Activated naive CD4-positive, alpha-beta T cell treated with anti-CD3 and anti-CD28 coated beads, Interleukin-2, amount 10 ng/mL, durations not matched to agents 7 days and 5 days (primary cell): ENCODE measurements at places on chromosomes 12 and 14.
A peak's percentile ranks its signal among the peaks of the same experiment; 100 is the strongest.

DNA sequence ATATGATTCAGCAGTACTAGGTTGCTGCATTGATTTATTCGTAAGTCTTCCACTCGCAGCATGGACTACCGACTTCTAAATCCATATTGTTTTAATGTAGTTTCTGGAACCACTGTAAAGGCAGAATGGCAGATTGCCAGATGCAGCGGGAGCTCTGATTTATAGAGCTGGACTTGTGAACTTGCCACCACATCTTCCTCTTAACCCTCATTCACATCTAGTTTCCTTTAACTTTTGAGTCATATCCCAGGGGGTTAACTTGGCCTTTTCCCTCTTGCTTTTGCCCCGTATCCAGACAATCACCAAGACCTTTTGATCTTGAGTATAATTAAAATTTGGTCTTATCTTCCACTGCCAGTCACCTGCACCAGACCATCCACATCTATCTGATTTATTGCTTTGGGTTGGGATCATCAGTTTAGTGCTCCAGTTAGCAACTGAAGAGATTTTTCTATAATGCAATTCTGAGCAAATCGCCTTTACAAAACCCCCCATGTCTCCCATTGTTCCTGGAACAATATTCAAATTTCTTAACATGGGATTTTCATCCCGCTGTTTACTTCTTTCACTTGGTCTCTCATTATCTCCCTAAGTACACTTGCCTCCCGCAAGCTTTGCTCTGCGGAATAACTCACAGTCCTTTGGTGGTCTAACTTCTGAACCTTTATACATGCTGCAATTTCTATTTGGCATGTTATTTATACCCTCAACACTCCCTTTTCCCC lies 130.5 kb downstream of the ACSS3 start:
- no peak for DNase-seq

GRCh38 chr12:67459173-67459572 lies 189.4 kb upstream of the DYRK2 start:
- no peak for DNase-seq

GRCh38 chr14:88993946-88994345 lies 169.5 kb downstream of the TTC8 start:
- no peak for DNase-seq

GRCh38 chr14:99910337-99911309 lies 117.4 kb downstream of the EML1 start:
- DNase-seq: no peak

DNA sequence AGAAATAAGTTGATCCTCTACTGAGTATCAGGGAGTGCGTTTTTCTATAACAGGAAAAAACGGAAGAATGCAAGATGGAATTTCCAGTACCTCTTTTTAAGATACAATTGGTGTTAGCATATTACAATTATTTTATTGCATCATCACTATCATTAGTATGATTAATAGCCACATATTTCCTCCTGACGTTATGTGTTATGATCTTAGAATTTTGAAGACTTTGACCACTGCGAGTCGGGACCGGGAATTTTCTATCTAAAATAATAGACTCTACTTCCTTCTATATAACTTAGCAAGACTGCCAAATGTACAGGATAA lies 679 bp upstream of the SAV1 start:
- DNase-seq: no peak

DNA sequence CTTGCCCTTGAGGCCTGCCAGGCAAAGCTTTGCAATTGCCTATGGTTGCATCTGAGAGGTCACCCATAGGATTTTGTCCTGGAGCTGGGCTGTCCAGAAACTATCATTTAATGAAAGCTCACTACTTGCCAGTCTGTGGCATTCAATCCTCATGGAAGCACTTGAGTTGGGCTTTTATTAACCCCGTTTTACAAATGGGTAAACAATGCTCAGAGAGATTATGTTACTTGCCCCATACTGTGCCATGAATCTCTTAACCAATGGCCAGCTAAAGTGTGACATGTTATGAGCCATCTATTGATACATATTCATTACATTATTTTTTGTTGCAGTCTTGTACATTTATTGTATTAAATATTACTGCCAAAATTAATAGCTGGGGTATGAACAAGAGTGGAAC lies 35.9 kb downstream of the PDZRN4 start:
- DNase-seq: no peak

GRCh38 chr12:82721726-82722125 lies 35.0 kb downstream of the TMTC2 start:
- no peak for DNase-seq

- DNase-seq: no peak
These were observed 161.9 kb downstream of the ANO6 start for GRCh38 chr12:45377815-45378214.

DNA sequence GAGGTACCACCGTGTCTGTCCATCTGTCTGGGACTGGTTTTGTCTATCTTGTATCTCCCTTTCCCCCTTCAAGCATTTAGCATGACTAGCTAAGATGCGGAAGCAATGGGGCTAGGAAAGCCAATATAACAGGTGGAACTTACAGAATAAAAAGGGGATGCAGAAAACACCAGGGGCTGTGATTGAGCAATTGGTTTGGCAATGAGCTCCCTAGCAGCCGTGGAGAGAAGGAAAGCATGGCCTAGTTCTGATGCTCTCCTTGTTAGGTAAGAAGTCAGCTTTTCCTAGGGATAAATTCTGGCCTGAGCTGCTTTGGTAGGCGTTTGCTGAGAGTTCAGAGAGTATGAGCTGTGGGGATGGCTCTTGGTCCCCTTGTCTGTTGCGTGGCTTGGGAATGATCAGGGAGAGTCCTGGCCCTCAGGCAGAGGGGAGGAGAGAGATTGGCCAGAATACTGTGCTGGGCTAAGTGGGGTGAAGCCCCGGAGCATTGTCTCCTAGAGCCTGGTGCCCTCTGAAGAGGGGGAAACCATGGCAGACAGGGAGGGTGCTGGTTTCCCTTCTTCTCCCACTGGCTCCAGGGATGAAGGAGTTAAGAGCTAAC lies 7.1 kb downstream of the SETD1B start:
- no peak for DNase-seq

DNA sequence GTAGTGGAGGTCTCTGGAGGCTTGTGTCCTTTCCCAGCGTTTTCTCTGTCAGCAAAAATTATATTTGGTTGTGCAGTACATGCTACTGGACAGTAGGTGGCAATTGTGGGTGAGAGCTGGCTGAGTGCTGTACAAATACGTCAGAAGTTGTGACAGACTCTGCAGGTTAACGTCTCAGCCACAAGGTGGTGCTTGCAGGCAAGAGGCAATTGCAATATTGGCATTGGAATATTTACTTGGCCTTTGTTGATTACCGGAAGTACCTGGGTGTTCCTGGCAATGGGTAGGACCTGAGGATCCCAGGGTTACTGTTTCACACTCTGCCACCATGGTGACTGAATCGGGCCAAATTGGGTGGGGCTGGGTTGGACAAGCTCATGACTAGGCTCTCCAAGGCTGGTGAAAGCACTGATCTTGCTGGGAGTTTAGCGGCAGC lies 333.9 kb upstream of the LMO3 start:
- peak; percentile 19 for DNase-seq

DNA sequence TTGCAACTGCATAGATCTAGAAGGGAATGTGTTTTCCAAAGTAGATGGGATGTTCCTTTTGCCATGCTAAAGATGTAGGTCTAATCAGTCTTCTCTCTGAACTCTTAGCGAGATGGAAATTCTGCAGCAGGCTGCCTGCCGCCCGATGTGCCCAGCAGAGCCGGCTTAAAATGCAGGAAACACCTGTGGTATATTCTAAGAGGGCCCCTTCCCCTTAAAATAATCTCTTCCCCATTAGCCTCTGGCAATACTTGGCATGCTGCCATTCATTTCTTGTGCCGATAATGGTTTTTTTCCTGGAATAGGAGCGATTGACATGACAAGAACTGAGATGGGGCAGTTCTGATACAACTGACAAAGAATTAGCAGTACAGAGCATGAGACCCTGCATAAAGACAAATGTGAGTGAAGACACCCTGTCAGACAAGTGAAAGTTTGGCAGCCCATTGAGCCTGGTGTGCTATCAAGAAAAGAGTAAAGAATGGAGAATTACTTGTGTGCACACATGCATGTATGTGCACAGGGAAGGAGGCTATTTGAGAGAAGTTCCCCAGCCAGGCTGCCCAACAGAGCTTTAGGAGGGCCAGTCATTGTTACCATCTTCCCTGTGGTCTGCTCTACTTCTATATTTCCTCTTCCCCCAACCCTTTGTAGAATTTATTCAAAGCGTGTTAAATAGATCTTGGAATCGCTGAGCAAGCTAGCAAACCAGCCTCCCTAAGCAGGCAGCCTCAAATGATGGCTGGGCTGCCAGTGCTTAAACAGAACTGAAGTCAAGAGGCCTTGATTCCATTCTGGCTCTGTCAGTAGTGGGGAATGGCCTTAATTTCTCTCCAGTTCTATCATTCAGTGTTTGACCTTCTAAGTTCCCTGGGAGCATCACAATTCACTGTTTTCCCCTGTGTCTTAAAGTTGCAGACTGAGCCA lies 29.6 kb upstream of the NTF3 start:
- no peak for DNase-seq

- no peak for DNase-seq
These were observed 293.2 kb downstream of the DPF3 start for GRCh38 chr14:72600551-72601330.

- DNase-seq: no peak
These were observed 49.7 kb downstream of the KIF21A start for GRCh38 chr12:39393179-39393578.

DNA sequence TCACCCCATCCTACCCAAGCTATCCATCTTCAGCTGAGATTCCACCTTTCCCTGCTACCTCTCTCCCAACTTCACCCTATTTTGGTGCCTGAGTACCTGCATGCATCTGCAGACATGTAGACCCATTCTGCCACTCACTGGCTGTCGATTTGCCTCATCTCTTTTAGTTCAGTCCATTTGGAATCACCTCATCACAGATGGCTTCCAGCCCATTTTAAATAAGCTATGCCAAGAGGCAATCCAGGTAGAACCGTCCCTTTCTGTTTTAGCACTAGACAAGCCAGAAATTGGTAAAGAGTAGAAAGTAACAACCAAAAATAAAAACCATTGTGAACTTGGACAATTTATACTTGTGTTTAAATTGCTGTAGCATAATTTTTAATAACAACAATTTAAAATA lies 11.3 kb downstream of the SLC35F4 start:
- DNase-seq: no peak

DNA sequence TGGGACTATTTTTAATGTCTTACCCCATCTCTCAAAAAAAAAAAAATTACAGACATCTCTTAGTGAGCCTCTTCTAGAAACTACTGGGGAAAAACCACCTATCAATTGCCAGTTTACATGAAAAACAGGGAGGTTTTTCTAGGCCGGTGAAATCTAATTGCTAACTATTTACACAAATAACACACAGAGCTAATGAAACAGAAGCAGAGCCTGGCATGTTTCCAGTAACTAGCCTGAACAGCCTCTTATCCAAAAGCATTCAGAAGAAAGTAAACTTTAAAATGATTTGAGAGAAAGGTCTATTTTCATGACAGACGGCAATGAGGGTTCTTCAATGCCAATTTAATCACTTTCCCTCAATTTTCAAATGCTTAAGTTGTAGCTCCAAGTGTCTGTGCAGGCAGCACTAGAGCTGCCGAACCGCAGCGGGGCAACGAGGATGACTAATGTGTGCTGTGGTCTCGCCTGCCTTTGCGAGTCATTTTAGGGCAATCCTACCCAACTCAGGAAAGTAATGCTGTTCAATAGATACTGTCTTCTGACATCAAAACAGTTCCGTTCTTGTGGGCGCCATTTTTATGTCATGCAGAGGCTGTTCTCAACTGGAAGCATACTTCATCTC lies 84.6 kb downstream of the SETD3 start:
- no peak for DNase-seq

- DNase-seq: no peak
These were observed 185.8 kb downstream of the EGLN3 start for GRCh38 chr14:33764876-33765650.

DNA sequence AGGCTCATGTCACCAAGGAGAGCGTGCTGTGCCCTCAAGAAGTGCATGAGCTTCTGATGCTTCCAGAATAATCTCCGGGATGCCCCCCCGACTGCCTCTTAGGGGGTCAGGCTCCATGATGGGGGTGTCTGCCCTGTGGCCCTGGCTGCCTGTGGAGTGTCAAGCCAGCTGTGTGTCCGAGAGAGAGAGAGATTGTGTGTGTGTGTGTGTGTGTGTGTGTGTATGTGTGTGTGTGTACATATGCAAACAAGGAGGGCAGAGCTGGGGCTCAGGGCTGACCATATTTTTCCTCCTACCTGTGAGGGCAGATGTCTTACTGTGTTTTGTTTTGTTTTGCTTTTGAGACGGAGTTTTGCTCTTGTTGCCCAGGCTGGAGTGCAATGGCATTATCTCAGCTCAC lies 5.6 kb upstream of the ALDH2 start:
- DNase-seq: no peak

GRCh38 chr14:34180869-34181268 lies 230.0 kb upstream of the EGLN3 start:
- DNase-seq: no peak

- no peak for DNase-seq
These were observed 153.0 kb upstream of the DIO3 start for GRCh38 chr14:101408077-101408831.

- DNase-seq: peak; percentile 78
These were observed 13.7 kb downstream of the P2RX4 start for GRCh38 chr12:121223292-121224285.

- DNase-seq: peak; percentile 97
These were observed at the start of gene STK38L for GRCh38 chr12:27243804-27244688. STK38L (plus strand) TSS chr12:27244286; CDS start chr12:27297721, 53,435 bp downstream.

GRCh38 chr12:58967561-58967960 lies 47.3 kb upstream of the LRIG3 start:
- no peak for DNase-seq

DNA sequence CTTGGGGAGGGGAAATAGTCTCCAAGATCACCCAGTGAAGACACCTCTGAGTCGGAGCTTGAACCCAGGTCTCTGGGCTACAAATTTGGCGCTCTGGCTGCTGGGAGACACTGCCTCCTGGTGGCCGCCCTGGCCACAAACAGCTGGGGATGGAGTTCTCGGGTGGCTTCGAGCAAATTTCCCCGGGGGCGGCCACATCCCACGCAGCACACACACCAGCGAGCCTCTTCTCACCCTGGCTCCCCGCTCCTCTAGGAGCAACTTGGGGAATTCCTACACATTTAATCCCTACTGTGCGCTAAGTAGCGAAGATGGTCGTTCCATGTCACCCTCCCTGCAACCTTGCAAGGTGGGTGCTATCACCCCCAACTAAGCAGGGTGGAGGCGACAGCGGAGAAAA lies 66.2 kb upstream of the BEGAIN start:
- peak; percentile 56 for DNase-seq

- no peak for DNase-seq
These were observed 47.9 kb downstream of the SEL1L start for GRCh38 chr14:81485781-81486180.

GRCh38 chr14:40003773-40004172 lies 571.5 kb upstream of the FBXO33 start:
- DNase-seq: no peak

GRCh38 chr12:111046896-111047295 lies 126.5 kb upstream of the MYL2 start:
- no peak for DNase-seq

DNA sequence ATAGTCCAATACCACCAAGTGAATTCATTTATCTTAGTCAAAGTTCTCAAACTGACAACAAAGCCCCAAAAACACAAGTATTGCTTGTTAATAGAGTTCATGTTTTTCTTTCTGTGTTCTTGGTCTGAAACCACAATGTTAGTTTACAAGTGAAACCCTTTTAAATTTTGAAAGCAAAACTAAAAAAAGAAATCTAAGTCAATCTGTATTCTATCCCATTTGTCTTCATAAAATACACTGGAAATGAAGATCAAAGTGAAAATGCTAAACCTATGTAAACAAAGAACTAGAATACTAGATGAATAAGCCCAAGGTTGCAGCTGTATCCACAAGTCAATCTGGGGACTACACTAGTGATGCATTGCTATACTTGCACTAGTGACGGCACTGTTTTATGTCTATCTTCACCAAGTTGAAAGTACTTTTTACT lies 10.4 kb downstream of the MAP4K5 start:
- DNase-seq: no peak
